ENCODE measurements at places on chromosomes 11 and 22.
A peak's percentile ranks its signal among the peaks of the same experiment; 100 is the strongest.

GRCh38 chr11:130582981-130583380 lies 134.5 kb downstream of the ADAMTS15 start:
- no peak for DNase-seq

GRCh38 chr11:108170184-108170583 lies 48.8 kb downstream of the ACAT1 start:
- no peak for DNase-seq

- peak; percentile 90 for DNase-seq
These were observed 13.5 kb upstream of the B4GALNT4 start for GRCh38 chr11:355581-356458.

GRCh38 chr22:22046370-22046769 lies 63.8 kb upstream of the TOP3B start:
- DNase-seq, result no peak

GRCh38 chr22:23781511-23782183 lies 5.1 kb upstream of the SMARCB1 start:
- DNase-seq, result no peak

DNA sequence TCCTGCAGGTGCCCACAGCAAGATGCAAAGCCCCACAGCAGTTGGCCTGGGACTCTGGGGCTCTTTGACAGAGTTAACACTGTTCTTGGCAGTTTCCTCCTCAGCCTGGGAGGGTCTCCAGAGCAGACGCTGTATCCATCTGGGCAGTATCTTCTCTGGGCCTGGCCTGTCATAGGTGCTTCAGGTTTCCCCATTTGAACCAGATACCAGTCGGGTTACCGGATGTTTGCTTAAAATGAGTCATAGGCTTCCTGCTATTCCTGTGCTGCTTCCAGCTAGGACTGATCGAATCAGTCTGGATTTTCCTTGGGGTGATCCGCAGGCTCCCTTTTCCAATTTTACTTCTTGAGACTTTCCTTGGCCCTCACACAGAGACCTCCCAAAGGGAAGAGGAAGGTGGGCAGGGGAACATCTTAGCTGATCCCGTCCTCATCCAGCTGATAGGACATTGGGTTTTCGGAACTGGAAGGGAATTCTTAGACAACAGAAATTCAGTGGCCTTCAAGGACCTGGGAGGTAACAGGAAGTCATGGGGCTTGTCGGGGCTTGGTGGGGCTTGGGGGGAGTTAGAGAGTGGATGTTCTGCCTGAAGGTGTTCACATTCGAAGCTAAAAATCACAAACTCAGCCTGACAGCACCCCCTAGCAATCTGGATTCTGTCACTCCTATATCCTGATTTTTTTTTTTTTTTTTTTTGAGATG lies 2.4 kb upstream of the RANGAP1 start:
- no peak for DNase-seq

DNA sequence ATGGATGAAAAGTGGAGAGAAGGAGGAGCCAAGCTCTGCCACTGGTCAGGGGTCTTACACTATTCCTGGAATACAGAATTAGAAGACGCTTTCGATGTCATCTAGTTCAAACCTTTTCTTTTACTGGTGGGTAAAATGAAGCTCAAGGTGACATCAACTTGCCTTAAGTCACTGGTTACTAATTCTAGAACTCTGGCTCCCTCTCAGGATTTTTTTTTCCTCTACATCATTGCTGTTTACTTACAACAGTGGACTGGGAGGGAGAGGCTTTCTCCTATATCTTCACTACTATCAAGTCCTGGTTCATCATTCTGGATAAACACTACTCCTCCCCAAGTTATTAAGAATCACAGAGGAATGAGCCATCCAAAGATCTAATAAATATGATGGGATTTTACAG lies 82.9 kb downstream of the ETS1 start:
- no peak for DNase-seq

Data from stimulated activated naive CD8-positive, alpha-beta T cell treated with anti-CD3 and anti-CD28 coated beads, Interleukin-15, Interleukin-2, amounts not matched to agents 100 U/mL and 50 U/mL, for 24 hours (primary cell).